ENCODE measurements at places on chromosomes 2 and 18.

DNA sequence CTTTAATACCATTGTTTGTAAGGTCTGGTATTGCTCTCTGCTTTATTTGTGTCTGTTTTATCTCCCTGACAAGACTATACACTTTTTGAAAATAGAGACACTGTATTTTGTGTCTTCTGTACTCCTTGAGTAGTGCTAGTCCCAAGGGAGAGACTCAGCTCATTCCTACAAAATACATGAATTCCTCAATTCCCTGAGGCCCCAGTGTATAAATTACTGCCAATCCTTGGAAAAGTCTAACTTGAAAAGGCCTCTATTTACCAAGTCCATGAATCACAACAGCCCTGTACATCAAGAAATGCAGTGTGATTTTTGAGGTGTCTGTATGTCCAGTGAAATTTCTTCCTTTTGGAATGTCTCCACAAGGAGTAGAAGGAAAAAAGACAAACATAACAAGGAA, 34.9 kb upstream of the NEDD4L start:
- DNase-seq = no peak

DNA sequence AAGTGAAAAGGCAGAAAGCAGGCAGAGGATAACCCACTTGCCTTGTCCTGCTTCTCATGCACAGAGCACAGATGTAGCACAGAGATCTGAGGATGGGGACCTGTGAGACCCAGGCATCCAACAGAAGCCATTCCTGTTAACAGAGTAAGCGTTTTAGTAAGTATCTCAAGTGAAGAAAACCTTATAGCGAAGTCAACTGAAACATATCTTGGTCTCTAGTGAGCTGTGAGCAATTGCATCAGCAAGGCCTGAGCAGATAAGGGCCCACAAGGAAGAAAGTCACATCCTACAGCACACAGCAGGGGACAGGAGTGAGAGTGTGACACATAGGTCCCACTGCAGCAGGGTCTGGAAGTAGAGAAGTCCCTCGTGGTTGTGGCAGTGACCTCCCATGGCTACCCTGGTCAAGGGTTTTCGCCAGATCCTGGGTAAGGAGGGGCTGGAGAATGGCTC, 248.7 kb upstream of the TNP1 start:
- no peak for DNase-seq

DNA sequence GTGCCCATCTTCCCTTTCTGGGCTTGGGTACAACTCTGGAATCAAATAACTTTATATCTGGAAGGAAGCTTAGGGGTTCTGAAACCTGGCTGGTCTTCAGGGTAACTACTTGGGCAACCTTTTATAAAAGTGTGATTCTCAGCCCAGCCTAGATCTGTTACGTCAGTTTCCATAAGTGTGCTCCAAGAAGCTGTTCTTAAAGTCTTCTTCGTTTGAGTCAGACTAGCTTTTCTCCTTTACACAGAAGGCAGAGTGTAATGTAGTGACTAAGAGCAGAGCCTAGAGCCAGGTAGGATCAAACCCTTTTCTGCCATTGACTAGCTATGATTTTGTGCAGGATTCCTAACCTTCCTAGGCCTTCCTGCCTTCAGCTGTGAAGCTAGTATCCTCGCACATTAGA, 5.8 kb downstream of the ITGA6 start:
- DNase-seq = no peak

- DNase-seq = peak; percentile 86
These were observed 143.9 kb upstream of the KLHL29 start for GRCh38 chr2:23241121-23241520.

DNA sequence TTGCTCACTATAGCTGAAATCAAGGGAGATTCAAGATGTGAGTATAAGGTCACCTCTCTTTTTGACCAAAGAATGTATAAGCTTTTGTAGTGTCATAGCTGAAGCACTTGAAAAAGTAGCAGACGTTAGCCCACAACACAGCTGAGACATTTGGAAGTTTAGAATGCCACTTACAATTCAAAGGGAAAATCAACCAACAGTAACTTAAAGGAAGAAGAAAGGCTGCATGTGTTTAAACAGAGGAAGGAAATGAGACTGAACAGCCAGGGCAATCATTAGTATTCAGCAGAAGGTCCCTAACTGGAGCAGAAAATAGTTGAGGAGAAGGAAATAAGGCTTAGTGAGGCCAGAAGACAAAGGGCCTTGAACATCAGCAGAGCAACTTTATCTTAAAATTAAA, 23.5 kb upstream of the SCG2 start:
- no peak for DNase-seq

DNA sequence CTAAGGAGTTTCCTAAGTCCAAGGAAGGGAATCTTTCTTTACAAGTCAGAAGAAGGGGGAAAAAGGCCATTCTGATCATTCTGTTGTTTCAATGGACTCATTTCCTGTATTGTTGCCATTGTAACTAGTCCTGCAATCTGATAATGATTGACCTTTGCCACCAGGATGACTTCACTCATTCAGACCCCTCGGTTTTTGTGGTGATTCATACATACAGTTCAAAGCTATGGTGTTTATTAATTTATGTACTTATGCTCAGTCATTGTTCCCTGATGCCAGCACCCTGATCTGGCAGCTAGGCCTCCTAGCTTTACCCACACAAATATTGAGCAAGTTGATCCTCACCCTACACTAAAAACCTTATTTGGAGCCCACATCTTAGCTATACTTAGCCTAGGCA, 57.6 kb upstream of the ZNF519 start:
- DNase-seq = no peak

DNA sequence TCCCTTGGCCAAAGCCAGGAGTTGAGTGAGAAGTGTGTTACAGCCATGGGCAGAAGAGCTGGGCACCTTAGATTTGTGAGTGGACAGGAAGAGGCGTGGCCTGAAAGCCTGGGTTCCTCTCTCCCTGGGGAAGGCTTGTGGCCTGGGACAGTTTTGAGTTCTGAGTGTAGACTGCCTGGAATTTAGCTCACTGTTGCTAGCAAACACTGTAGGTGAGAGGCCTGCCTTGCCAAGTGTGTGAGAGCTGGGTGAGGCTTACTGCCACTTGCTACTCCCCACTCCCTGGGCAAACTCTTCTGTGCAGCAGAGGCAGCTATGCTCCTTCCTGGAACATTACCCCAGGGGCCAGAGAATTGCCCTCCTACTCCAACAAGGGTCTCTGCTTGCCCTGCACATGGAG, 150.0 kb upstream of the GALNT5 start:
- DNase-seq = no peak

DNA sequence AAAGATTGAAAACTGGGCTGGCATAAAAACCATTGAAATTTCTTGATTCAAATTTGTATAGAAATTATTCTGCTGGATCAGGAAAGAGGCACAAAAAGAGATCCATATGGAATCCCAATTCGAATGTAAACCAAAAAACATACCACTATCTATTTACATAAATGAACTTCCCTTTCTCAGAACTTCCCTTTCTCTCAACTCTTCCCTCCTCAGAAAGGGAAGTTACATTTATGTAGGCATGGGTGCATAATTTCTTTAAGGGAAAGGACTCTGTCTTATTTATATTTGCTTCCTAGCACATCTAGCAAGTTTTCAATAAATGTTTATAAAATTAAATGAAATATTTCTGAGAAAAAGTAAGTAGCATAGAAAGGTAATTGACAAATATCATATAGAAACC, 398.1 kb upstream of the ATP5MC3 start:
- no peak for DNase-seq

- DNase-seq = no peak
These were observed 74.5 kb downstream of the MAP4K3 start for GRCh38 chr2:39362595-39362994.

- DNase-seq = no peak
These were observed 159.2 kb downstream of the GULP1 start for GRCh38 chr2:188450732-188451483.

- DNase-seq = peak; percentile 93
These were observed 864 bp downstream of the LBH start for GRCh38 chr2:30231996-30232800.

DNA sequence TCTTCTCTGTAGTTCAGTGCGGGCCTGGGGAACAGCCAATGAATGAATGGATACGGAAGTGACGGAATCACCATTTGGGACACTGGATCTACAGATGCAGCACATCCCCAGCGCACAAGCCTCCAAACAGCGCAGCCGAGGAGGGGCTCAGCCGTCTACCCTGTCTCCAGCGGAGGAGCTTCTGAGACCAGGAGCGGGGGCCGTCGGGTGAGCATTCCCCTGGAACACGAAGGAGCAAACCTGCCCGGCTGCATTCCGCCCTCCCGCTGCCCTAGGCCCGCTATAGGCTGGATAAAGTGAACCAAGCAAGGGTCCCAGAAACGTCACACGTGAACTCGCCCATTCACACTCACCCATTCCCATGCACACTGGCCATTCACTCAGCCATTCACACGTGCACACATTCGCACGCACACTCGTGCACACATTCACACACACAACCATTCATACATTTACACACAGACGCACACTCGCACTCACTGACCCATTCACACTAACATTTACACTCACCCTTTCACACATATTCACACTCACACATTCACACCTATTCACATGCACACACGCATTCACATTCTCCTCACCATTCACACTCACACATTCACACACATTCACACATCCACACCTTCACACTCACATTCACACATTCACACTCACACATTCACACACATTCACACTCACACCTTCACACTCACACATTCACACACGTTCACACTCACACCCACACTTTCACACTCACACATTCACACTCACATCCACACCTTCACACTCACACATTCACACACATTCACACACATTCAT, 63.4 kb downstream of the BIN1 start:
- no peak for DNase-seq

GRCh38 chr2:47189635-47190034, 34.5 kb upstream of the STPG4 start:
- DNase-seq = no peak

DNA sequence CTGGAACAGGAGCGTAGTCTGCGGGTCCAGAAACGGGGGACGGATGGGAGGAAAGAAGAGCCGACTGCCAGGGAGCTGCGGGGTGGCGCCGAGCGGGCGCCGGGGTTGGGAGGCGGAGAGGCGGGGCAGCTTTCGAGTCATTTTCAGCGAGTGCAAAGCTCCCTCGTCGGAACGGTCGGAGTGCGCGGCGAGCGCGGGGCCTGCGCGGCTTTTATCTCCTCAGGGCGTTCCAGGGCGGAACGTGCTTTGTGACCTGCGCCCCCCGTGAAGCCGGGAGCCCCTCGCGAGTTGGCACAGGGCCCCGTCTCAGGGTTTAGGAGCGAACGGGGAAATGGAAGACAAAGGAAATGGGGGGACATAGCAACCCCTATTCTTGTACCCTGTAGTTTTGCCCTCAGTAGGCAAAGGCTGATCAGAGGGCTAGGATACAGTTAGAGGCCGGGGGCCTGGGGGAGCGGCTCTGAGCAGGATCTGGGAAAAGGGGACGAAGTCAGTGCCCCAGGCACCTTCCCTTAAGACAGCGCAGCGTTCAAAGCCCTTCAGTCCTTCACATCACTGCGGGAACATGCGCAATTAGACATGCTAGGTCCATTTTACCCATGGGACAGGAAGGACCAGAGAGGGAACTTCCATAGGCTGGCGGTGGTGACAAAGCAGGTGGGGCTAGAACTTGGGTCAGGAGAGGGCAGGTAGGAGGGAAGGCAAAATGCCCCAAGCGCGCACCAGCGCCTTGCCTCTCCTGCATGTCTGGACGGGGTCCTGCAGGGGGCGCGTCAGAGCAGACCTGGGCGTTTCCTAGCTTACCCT, 60.1 kb upstream of the IL1RL1 start:
- DNase-seq = no peak

- no peak for DNase-seq
These were observed 25.8 kb upstream of the CABYR start for GRCh38 chr18:24112874-24113615.

GRCh38 chr2:128494307-128494639, 175.6 kb upstream of the HS6ST1 start:
- DNase-seq = no peak

DNA sequence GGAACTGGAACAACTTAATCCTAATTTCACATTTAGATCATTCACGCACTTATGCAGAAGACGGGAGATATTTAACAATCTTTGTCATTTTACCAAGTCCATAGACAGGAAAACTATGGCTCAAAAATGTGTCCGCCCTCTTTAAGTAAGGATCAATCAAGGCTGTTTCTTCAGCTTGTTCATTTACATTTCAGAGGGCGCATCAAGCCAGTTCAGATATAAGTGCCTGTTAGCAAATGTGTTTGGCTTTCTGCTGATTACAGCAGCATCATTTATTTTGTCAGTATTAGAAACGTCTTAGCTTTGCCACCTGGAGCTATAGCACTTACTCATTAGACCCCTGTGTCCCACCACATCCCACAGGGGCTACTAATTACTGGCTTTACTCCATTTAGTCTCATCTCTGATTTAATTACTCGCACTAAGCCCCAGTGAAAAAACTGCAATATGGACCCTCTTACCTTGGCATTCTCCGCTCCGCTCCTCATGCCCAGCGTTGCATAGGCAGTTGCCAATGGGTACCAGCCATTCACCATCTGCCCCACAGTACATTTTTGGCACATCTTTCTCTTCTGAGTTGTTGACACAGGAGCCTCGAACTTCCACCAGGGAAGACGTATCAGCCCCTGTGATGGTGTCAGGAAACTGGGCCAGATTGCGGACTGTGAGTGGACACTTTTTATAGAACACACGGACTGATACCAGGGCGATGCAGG, 8.7 kb downstream of the EPHA4 start:
- DNase-seq = peak; percentile 31

- no peak for DNase-seq
These were observed 24.3 kb downstream of the SMAD7 start for GRCh38 chr18:48926420-48926857.

- DNase-seq = no peak
These were observed 12.3 kb upstream of the SPP2 start for GRCh38 chr2:234038076-234038802.

DNA sequence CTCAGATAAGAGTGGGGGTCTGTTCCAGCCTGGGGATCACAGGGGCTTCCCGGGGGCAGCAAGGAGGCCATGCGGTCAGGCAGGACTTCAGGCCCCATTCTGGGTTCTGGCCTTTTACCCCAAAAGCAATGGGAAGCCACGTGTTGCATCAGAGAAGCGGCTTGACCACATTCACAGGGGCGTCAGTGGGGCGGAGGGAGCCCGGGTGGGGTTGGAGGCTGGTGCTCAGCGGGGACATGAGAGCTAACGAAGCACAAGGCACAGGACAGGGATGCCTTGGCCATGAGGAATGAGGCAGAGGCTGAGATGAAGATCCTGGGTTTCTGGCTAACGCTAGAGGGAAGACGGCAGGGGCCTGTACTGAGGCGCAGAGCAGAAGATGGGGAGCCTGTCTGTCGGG, 6.1 kb downstream of the HJURP start:
- no peak for DNase-seq

- no peak for DNase-seq
These were observed 16.1 kb downstream of the PPP3R1 start for GRCh38 chr2:68236103-68236734.

GRCh38 chr2:66111706-66112105, 323.2 kb upstream of the MEIS1 start:
- no peak for DNase-seq

- no peak for DNase-seq
These were observed 32.9 kb upstream of the ST3GAL5 start for GRCh38 chr2:85921659-85922058.

All from NCI-H2171 treated with DMSO at 0.1 percent for 48 hours (cell line).